ENCODE measurements at places on chromosomes 4 and X.

DNA sequence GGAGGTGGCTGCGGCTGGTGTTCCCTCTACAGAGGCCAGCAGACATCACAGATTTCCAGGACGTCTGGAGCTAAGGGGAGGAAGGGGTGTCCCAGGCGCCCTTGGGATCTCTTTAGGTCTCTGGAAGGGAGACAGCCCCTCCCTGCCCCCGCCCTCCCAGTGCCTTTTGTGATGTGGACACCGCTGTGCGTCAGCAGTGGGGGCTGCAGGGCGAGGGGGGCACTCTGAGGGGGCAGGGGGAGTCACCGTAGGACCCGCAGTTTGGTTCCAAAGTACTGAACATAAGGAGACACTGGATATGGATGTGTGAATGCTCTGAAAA, 25.6 kb upstream of the MXD4 start:
- peak; percentile 51 for DNase-seq

DNA sequence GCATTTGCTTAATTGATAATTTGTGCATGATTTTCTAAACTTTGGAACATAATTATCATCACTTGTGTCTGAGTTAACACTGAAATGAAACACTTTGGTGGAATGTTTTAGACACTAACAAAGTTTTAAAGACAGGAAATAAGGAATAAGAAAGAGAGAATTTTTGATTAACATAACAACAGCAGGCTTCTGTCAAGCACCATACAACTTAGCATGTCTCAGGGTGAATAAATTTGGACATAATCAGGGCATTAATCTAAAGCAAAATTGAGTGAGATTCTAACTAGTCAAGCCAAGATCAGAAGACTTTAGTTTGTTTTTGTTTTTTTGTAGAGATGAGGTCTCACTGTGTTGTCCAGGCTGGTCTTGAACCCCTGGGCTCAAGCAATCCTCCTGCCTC, 28.1 kb upstream of the DUSP21 start:
- no peak for DNase-seq

- no peak for DNase-seq
Observed at GRCh38 chr4:67550451-67550850, 5.1 kb upstream of the CENPC start.

DNA sequence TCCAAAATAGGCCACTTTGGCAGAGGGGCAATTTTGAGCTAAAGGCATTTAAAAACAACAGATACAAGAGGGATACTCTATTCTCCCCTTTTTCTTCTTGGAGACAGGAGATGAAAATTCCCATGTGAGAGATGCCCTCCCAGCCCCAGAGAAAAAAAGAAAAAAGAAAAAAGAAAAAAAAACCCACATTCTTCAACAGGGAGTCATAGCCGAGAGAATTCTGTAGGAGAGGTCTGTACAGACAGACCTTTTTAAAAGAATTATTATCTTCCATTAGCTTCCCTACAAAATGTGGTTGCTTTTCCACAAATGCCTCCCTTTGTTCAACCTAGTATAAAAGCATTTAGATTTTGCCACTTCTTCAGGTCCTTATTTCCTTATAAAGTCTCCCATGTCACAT, 89.9 kb downstream of the SPCS3 start:
- DNase-seq: no peak
